ENCODE measurements at places on chromosomes 13 and 19.
A peak's percentile ranks its signal among the peaks of the same experiment; 100 is the strongest.

DNA sequence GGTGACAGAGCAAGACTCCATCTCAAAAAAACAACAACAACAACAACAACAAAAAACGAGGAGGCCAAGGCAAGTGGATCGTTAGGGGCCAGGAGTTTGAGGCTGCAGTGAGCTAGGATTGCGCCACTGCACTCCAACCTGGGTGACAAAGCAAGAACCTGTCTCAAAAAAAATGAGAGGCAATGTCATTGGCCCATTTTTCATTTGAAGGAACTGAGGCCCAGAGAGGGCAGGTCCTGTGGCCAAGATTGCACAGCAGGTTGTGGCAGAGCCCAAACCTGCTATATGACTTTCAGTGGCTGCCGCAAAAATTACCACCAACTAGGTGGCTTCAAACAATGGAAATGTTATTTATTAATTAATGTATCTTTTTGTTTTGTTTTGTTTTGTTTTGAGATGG, 5.5 kb downstream of the PIK3R2 start:
- no peak for DNase-seq

DNA sequence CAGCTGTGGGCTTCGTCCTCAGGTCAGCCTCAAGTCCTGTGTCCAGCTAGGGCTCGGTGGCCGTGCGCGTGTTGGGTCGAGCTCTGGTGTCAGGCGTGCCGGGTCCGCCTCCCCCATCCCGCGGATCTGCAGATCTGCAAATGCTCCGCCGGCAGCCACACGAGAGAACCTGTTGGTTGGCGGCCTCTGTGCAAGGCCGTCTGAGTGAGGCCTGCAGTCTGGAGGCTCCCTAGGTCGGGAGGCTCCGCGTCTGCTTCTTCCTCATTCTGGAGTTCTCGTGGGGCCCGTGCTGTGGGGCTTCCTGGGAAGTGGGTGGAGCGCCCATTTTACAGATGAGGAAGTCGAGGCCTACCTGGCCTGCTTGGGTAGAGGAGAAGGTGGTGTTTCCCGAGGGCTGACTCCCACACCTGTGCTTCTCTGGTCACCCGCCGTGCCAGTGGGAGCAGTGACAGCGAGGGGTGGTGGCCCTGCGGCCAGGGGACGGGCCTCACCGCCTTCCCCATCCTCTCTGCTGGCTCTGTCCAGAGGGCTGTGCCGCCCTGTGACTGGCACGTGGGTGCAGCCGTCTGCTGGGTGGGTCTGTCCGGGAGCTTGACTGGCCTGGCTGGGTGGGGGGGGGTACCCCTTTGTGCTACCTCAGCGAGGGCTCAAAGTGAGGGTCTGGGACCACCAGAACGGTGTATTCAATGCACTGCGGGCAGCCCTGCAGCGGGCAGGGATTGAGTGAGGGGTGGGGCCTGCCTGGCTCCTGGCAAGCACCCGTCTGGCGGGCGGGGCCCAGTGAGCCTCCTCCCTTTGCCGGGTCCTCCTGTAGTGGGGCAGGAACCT, 3.3 kb downstream of the CSNK1G2 start:
- no peak for DNase-seq

DNA sequence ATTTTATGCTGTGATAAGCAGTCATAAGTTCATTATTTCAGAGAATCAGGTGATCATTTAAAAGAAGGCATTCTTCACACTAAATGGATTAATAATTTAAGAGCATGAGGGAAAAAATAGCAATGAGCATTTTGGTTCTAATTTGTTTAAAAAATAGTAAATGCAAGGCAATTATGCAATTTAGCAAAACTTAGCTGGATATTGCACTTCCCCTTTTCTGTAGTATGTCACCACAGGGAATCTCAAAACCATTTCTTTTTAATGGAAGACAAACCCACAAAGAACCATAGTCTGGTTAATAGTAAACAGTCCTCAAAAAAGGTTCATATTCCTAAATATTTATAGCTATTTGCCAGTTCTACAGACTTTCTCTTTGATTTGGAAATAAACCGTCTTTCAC, 30.2 kb downstream of the COG6 start:
- DNase-seq, result no peak

DNA sequence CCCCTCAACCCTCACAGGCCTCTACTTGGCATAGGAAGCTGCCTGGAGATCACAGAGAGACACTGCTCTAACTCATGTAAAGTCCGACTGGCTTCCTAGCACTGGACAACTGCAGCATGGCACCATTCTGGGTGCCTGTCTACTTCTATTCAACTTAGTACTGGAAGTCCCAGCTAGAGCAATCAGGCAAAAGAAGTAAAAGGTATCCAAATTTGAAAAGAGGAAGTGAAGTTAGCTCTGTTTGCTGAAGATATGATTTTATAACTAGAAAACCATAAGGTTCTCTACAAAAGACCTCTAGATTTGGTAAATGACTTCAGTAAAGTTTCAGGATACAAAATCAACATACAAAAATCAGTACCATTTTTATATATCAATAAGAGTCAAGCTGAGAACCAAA, 1017.6 kb downstream of the PCDH9 start:
- no peak for DNase-seq

GRCh38 chr13:30648522-30649012, 30.8 kb downstream of the USPL1 start:
- DNase-seq, result no peak

- no peak for DNase-seq
Observed at GRCh38 chr13:61927648-61928047, 512.0 kb upstream of the PCDH20 start.

GRCh38 chr13:100363285-100363711, 225.3 kb downstream of the GGACT start:
- DNase-seq, result no peak

GRCh38 chr13:26051657-26052311, at the start of gene SHISA2:
SHISA2 (minus strand) TSS chr13:26052016; CDS start chr13:26050975, 1,041 bp downstream.
- DNase-seq, result peak; percentile 2

DNA sequence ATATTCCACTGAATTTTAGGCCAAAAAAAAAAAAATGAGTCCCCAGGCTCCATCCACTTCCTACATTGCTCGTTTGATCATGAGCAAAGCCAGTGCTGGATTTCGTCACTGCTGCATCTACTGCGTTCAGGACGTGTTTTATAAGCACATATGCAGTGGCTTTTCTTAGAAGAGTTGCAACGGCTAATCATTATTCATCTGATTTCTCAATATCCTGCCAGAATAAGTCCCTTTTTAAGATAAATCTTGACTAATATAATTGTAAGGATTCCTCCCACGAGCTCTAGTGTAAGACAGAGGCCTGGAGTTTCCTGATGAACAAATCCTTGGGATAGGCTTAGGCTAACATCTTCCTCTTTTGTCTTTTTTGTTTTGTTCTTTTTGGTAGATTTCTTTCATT, 19.5 kb downstream of the FAM124A start:
- DNase-seq, result no peak

DNA sequence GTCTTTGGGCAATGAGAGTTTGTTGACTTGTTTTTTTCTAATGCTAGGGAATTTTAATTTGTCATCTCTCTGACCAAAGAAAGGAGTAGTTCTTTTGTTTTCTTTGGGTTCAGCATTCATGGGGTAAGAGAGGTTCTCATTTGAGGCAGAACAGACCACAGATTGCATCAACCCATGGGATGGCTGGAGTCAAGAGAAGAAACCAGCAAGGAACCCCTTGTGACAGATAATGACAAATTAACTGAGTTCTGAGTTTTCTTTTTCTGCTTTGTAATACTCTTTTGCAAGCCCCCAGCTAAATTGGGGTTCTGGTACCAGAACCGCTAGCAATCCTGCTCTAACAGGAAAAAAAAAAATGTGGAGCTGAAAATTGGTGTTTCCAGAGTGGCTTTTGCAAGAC, 864.1 kb downstream of the DIAPH3 start:
- DNase-seq, result no peak

GRCh38 chr13:45185286-45185685, 15.6 kb downstream of the KCTD4 start:
- no peak for DNase-seq

DNA sequence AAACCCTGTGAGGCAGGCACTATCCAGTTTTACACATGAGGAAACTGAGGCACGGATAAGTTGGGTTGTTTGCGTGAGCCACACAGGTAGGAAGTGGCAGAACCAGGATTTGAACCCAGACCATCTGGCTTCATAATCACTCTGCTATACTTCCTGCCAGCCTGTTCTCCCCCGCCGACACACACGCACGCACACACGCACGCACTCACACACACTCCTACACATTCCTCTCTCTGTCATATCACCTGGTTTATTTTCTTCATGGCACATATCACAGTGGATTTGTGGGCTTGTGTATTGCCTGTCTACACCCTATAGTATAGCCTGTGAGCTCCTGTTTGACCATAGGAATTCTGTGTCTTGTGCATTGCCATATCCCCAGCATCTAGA, 140.0 kb downstream of the SIPA1L3 start:
- no peak for DNase-seq

- DNase-seq, result no peak
Observed at GRCh38 chr19:54480051-54480450, 7.0 kb upstream of the CDC42EP5 start.

DNA sequence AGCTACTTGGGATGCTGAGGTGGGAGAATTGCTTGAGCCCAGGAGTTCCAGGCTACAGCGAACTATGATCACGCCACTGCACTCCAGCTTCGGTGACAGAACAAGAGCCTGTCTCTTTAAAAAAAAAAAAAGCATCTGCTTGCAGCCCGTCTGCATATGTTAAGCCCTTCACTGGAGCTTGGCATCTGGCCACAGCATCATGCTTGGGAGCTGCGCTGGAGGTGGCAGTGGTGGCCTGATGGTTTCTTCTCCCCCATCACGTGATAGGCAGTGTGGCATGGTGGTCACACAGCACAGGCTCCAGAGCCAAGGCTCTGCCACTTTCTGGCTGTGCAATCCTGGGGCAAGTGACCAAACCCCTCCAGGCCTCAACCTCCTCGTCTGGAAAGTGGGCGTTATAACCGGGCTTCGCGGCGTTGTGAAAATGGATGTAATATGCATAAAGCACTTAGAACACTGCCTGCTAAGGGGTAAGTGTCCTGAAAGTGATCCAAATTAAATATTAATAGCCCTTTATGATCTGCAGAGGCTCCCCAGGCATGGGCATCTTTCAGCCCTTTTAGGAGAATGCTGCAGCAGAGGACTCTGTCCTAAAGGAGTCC, 24.4 kb downstream of the MARK4 start:
- no peak for DNase-seq

- no peak for DNase-seq
Observed at GRCh38 chr13:111971891-111972780, 94.8 kb upstream of the SOX1 start.

GRCh38 chr13:75603038-75603437, 33.1 kb upstream of the LMO7 start:
- DNase-seq, result no peak

DNA sequence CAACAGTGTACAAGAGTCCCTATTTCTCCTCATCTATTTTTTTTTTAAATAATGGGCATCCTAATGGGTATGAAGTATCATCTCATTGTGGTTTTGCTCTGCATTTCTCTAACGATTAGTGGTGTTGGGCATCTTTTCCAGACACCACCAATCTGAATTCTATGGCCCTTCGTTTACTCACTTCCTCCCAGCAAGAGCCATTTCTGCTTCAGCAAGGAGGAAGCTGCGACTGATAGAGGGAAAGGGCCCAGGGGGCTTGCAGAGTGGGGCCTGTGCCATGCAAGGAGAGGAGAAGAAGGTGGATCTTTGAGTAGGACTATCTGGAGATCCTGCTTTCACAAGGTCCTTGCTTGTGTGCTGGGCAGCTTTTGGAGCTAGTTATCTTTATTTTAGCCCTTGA, 58.0 kb downstream of the USPL1 start:
- no peak for DNase-seq

DNA sequence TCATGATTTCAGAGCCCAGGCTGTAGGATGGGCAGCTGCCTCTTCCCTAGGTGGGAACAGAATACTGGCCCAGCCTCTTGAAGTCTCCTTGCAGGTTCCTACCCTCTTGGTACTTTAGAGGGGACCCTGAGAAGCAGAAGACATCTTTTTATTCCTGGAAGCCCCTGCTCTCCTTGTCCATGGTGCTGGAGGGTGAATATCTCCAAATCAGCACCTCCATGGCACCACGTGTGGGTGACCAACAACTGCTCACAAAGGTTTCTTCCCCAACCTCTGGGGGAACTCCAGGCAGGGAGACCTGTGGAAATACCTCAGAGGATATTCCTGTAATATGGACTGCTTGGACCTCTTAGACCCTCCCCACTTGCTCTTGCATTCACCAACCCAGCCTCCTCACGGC, 48.1 kb upstream of the TSHZ3 start:
- DNase-seq, result no peak

- no peak for DNase-seq
Observed at GRCh38 chr13:111634410-111634809, 314.0 kb downstream of the TEX29 start.

DNA sequence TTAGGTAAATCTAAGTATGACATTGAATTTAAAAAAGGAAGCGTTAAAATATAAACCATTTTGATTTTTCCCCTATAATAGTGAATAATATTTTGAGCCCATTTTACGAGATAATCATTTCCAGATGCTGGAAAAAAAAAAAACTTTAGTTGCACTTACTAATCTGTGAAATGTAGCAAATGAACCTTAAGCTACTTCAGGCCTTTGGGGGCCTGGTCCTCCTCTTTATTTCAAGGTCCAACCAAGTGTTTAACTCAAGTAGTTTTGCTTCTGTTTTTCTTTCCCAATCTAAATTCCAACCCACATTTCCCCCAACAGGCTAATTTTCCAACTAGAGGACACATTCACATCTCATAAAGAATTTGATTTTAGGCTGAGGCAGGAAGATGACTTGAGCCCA, 101.2 kb downstream of the TNFRSF19 start:
- no peak for DNase-seq

DNA sequence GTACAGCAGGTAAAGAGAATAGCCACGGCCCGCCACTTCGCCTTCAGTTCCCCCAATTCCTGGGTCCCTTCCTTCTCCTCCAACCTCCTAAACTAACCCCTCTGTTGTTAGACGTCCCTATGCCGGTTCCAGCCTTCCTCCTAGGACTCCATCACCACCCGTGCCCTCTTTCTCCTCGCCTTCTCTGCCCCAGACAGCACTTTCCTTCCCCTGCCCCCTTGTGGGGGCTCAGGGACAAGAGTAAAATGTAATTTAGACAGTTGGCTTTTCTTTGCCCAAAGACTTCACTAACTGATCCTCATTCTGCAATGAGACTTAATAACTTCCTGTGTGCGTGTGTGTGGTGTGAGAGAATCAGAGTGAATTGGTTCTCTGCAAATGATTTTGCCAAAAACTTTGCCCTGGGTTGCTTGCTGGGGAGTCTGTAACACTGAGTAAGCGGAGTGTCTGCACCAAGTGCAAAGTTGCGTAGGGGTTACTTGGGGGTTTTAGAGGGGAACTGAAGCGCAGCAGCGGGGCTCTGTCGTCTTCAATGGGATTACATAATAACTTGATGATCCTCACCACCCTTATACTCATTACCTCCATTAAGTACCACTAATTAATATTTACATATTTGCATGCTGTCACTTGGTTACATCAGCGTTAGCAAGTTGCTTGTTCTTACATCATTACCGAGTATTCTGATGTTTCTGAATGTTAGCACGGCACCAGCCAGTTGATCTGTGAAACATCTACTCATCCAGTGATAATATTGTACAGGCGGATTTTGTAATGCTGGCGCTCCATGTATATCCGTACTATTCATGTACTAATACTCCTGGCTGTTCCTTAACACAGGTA, 19.9 kb upstream of the SGCG start:
- no peak for DNase-seq

GRCh38 chr13:41995336-41995735, 34.4 kb upstream of the VWA8 start:
- DNase-seq, result no peak

Measured in RKO (cell line).